GM12878 (cell line): ENCODE measurements at places on chromosomes 5 and 9. TPM values are rescaled to one million over a fixed set of nuclear protein-coding genes. Genes with fewer than 3 reads are reported as not detected.

DNA sequence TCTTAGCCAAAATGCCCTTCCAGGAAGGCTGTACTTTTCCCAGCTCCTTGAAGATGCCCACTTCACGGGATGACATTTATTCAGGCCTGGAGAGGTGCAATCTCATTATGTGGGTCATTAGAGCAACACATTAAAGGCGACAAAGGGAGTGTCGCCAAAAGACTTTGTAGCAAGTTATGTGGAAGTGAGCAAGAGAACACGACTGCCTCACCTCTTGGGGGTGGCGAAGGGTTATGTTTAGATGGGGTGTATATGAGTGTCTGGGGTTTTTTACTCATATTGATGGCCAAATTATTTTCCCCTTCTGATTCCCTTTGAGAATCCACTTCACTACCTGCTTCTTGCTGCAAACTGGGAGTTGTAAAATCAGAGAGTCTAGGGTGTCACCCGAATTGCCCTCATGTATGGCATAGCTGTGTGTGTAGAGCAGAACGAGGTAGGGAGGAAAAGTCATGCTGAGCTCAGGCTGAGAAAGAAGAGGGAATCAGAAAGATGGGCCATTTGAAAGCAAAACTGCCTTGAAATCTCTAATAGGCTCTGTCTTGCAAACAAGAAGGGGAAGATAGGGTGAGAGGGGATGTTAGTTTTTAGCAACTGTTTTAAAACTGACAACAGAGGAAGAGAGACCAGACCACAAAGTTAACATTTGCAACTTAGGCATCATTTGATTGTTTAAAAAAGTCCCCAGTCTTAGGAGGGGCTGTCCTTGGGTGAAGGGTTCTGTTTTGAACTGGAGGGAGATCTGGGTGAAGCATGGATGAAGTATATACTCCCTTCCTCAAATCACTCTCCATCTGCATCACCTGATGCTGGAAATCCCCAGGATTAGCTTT lies 97.1 kb upstream of the IL12B start:
- peak overlapping the region; percentile 10; the same call in 1 of the 2 replicates for H3K27ac ChIP-seq
- peak overlapping the region; percentile 38; the same call in 1 of the 2 replicates for H3K4me3 ChIP-seq
- H3K4me1 ChIP-seq, result peaks cover 48% of the 10 kb centered on the region
- peak; percentile 73 for DNase-seq

- no peaks in the 10 kb centered on the region for H3K4me1 ChIP-seq
- no peaks in the 10 kb centered on the region for H3K27me3 ChIP-seq
- H3K4me3 ChIP-seq, result no peak overlapping the region
- DNase-seq, result no peak
- H3K27ac ChIP-seq, result no peak overlapping the region
- no peaks in the 10 kb centered on the region for H3K36me3 ChIP-seq
These were observed 123.4 kb downstream of the NXNL2 start for GRCh38 chr9:88658311-88658822.

DNA sequence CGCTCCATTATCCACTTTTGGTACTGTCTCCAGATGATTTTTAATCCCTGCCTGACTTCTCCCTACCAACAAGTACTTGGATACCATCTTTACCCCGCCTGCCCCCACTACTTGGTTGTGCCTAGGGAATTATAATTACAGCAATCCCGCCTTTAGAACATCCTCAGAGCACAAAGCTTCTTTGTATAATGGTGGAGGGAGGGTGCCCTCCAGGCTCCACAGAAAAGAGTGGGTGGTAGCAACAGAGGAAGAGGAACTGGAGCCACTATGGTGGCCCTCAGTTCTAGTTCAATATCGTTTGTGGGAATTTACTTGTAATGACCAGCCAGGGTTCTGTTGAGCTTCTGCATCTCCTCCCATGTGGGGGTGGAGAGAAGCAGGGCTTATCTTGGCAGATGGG lies 79.0 kb upstream of the RNF38 start:
- no peaks in the 10 kb centered on the region for H3K4me1 ChIP-seq
- H3K4me3 ChIP-seq, result no peak overlapping the region
- no peak overlapping the region for H3K27ac ChIP-seq
- H3K27me3 ChIP-seq, result no peaks in the 10 kb centered on the region

DNA sequence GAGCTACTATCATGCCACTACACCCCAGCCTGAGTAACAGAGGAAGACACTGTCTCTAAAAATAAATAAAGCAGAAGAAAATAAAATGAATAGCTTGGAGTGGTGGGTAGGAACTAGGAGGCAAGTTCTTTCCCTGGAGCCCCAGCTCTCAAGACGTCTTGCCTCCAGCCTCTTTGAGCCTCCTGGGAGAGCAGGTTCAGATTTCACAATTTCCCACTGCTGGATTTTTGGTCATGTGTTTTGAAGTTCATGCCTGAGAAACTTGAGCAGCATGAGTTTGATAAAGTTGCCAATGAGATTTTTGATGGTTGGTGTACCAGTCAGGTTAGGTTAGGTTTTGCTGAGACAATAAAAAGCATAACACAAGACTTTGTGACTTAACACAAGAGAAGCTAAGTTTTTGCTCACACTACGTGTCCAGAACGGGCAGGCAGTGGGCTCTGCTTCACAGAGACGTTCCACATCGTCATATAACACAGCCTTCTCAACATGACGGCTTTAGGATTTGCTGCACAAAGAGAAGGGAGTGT lies 4.1 kb upstream of the CCDC69 start:
- DNase-seq, result no peak
- H3K4me3 ChIP-seq, result no peak overlapping the region
- H3K27ac ChIP-seq, result no peak overlapping the region
- H3K4me1 ChIP-seq, result peaks cover 5% of the 10 kb centered on the region
- H3K27me3 ChIP-seq, result no peaks in the 10 kb centered on the region

- no peaks in the 10 kb centered on the region for H3K27me3 ChIP-seq
- H3K4me3 ChIP-seq, result no peak overlapping the region
- DNase-seq, result no peak
These were observed 39.1 kb upstream of the KCNV2 start for GRCh38 chr9:2677915-2678889.

- no peak overlapping the region for H3K27ac ChIP-seq
- DNase-seq, result no peak
- no peak overlapping the region for H3K4me3 ChIP-seq
- H3K36me3 ChIP-seq, result no peaks in the 10 kb centered on the region
- H3K4me1 ChIP-seq, result no peaks in the 10 kb centered on the region; the same call in none of the 2 replicates
These were observed 70.6 kb upstream of the S1PR3 start for GRCh38 chr9:88920645-88921044.

GRCh38 chr5:138654281-138654867 lies 79.2 kb upstream of the HSPA9 start:
- no peak overlapping the region for H3K4me3 ChIP-seq
- no peaks in the 10 kb centered on the region for H3K27me3 ChIP-seq
- peaks cover 34% of the 10 kb centered on the region for H3K4me1 ChIP-seq
- no peaks in the 10 kb centered on the region for H3K36me3 ChIP-seq
- no peak overlapping the region for H3K27ac ChIP-seq

DNA sequence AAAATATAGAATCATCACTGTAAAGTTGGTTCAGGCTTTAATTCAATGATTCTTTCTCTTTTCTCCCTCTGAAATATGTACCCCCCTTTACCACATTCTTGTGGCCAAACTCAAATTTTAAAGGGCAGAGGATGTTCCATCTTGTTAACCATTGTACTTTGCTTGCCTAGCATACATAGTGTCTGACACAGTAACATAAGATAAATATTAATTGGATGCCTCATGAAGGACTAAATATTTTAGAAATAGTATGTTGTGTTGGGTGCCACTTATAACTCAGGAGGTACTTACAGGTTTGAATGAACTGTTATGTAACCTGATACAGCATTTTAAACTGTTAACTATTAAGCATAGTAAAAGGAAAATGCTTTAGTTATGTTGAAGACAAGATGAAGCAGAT lies 71.5 kb downstream of the NIPBL start:
- no peaks in the 10 kb centered on the region for H3K27me3 ChIP-seq
- DNase-seq, result no peak
- H3K4me1 ChIP-seq, result no peaks in the 10 kb centered on the region
- no peak overlapping the region for H3K27ac ChIP-seq
- H3K36me3 ChIP-seq, result no peaks in the 10 kb centered on the region; the same call in 1 of the 2 replicates

- no peaks in the 10 kb centered on the region for H3K27me3 ChIP-seq
- DNase-seq, result no peak
- no peaks in the 10 kb centered on the region for H3K36me3 ChIP-seq
- H3K4me3 ChIP-seq, result no peak overlapping the region
These were observed 2085.7 kb upstream of the C9orf72 start for GRCh38 chr9:29659014-29659413.

DNA sequence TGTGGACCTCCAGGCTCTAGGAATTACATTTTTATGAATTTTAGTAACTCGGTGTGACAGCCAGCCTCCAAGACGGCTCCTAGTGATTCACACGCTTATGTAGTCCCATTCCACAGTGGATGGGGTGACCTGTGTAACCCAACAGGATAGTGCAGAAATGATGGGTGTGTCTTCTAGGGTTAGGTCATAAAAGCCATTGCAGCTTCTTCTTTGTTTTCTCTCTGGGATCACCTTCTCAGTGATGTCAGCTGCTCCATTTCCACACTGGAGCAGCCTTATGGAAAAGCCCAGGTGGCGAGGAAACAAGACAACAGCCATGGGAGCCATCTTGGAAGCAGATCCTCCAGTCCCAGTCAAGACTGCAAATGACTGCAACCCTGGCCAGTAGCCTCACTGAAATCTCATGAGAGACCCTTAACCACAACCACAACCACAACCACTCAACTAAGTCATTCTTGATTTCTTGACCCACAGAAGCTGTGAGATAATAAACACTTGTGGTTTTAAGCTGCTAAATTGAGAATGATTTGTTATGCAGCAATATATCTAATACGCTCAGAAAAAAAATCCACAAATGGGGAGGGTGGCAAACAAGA lies 5.1 kb upstream of the GNPDA1 start:
- H3K4me1 ChIP-seq, result peaks cover 27% of the 10 kb centered on the region
- H3K27ac ChIP-seq, result no peak overlapping the region
- DNase-seq, result peak; percentile 50
- H3K36me3 ChIP-seq, result no peaks in the 10 kb centered on the region

- no peaks in the 10 kb centered on the region for H3K36me3 ChIP-seq
- H3K27me3 ChIP-seq, result no peaks in the 10 kb centered on the region
- no peaks in the 10 kb centered on the region for H3K4me1 ChIP-seq
- H3K4me3 ChIP-seq, result no peak overlapping the region
These were observed 15.0 kb upstream of the IL31RA start for GRCh38 chr5:55836191-55836590.

DNA sequence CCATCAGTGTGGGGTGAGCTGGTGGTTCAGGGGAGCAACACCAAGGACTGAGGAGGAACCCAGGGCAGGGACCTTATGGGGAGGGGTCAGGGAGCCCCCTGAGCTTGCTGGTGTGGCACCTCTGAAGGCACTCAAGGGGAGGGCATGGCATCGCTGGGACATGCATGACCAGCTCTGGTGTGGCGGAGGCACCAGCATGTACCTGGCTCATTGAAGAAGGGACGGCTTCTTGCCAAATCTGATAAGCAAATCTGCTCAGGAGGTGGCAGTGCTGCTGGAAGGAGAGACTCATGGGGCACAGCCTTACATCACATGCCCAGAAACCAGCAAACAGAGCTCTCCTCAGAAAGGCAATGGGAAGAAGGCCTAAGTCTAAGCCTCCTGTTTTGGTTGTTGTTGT lies 421.8 kb downstream of the SEMA5A start:
- no peaks in the 10 kb centered on the region for H3K27me3 ChIP-seq
- H3K4me3 ChIP-seq, result no peak overlapping the region
- no peaks in the 10 kb centered on the region; the same call in 1 of the 2 replicates for H3K4me1 ChIP-seq
- H3K27ac ChIP-seq, result no peak overlapping the region
- no peaks in the 10 kb centered on the region for H3K36me3 ChIP-seq
- DNase-seq, result no peak

GRCh38 chr9:82192211-82192610 lies 203.6 kb downstream of the SPATA31D1 start:
- no peaks in the 10 kb centered on the region for H3K36me3 ChIP-seq
- no peaks in the 10 kb centered on the region for H3K27me3 ChIP-seq
- H3K27ac ChIP-seq, result no peak overlapping the region
- no peak overlapping the region for H3K4me3 ChIP-seq
- H3K4me1 ChIP-seq, result no peaks in the 10 kb centered on the region

GRCh38 chr9:128078504-128079434 lies 10.7 kb downstream of the SLC25A25 start:
- H3K4me1 ChIP-seq, result peaks cover 34% of the 10 kb centered on the region
- peak overlapping the region; percentile 13; the same call in 1 of the 2 replicates for H3K27ac ChIP-seq
- H3K4me3 ChIP-seq, result no peak overlapping the region; the same call in 1 of the 2 replicates
- no peaks in the 10 kb centered on the region for H3K27me3 ChIP-seq

- H3K4me3 ChIP-seq, result no peak overlapping the region
- H3K27me3 ChIP-seq, result no peaks in the 10 kb centered on the region; the same call in 1 of the 2 replicates
- H3K27ac ChIP-seq, result no peak overlapping the region
- H3K36me3 ChIP-seq, result no peaks in the 10 kb centered on the region
- H3K4me1 ChIP-seq, result no peaks in the 10 kb centered on the region
These were observed 43.1 kb downstream of the PDZD2 start for GRCh38 chr5:31682025-31682424.

- H3K36me3 ChIP-seq, result no peaks in the 10 kb centered on the region
- no peaks in the 10 kb centered on the region for H3K27me3 ChIP-seq
These were observed 440.8 kb upstream of the PIK3R1 start for GRCh38 chr5:67774786-67775185.

- H3K4me1 ChIP-seq, result peaks cover 2% of the 10 kb centered on the region
- no peak for DNase-seq
- H3K27ac ChIP-seq, result no peak overlapping the region
These were observed 30.1 kb downstream of the GALNT10 start for GRCh38 chr5:154220625-154221024.

GRCh38 chr9:7970681-7971330 lies 171.2 kb upstream of the DMAC1 start:
- no peaks in the 10 kb centered on the region for H3K36me3 ChIP-seq
- H3K27me3 ChIP-seq, result no peaks in the 10 kb centered on the region
- H3K4me1 ChIP-seq, result peaks cover 16% of the 10 kb centered on the region
- no peak for DNase-seq
- H3K4me3 ChIP-seq, result no peak overlapping the region

DNA sequence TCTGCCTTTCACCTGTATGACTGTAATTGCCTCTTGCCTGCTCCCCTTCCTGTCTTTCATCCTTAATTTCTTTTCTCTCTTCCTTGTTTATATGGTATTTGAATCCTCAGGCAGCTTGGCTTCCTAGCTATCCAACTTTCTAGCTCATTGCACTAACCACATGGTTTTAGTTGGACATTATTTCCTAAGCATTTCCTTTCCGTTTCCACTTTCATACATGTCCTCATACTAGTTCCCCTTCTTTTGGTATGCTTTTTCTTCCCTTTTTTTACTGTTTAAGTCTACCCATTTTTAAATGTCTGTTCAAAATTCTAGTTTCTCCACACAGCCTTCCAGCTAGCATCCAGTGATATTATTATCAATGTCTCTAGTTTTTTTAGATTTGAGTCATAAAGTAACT lies 6.6 kb downstream of the CWC27 start:
- H3K27ac ChIP-seq, result no peak overlapping the region
- no peaks in the 10 kb centered on the region for H3K36me3 ChIP-seq
- no peak overlapping the region for H3K4me3 ChIP-seq
- peaks cover 7% of the 10 kb centered on the region for H3K4me1 ChIP-seq
- no peak for DNase-seq

- no peaks in the 10 kb centered on the region for H3K4me1 ChIP-seq
- H3K4me3 ChIP-seq, result no peak overlapping the region
- no peaks in the 10 kb centered on the region for H3K27me3 ChIP-seq
- H3K27ac ChIP-seq, result no peak overlapping the region
- DNase-seq, result no peak
- H3K36me3 ChIP-seq, result no peaks in the 10 kb centered on the region
These were observed 5.5 kb upstream of the COL5A1 start for GRCh38 chr9:134636149-134636507.

GRCh38 chr5:173767574-173768266 lies 120.4 kb upstream of the CPEB4 start:
- H3K36me3 ChIP-seq, result no peaks in the 10 kb centered on the region
- H3K27ac ChIP-seq, result no peak overlapping the region
- no peak for DNase-seq
- no peaks in the 10 kb centered on the region for H3K27me3 ChIP-seq

The FGD3 gene
- 13.2 and 14.4 TPM in 2 replicates for total RNA-seq

The TMEM252 gene
- not detected in 2 replicates for total RNA-seq

The TMC1 gene
- total RNA-seq, result 0.23 TPM in 1 of 2 replicates, not detected in the other

The PELO gene
- 7.7 and 9.8 TPM in 2 replicates for total RNA-seq

The C9orf50 gene
- not detected in 2 replicates for total RNA-seq

The PARP8 gene
- 34.5 and 37.0 TPM in 2 replicates for total RNA-seq

The SLC36A3 gene
- total RNA-seq, result not detected in 2 replicates

The NMUR2 gene
- total RNA-seq, result not detected in 2 replicates

The RUFY1 gene
- total RNA-seq, result 28.8 and 36.3 TPM in 2 replicates
